Activated naive CD4-positive, alpha-beta T cell (primary cell): ENCODE measurements at places on chromosomes 11 and 22.

DNA sequence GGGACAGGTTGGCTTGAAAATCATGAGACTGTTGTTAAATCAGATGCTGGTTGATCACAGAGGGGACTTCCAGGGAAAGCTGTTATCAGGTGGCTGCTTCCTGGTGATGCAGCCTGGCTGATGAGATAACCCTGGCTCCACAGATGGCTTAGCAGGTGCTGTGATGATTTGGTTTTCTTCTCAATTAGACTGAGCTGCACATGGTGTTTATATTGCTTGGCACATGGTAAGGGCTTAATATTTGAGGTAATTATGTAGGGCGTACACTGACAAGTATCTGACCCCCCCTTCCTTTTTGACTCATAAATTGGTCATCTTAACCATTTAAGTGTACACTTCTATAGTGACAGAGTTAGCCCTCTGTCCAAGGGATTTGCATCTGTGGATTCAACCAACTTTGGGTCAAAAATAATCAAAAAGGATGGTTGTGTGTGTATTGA, 7.0 kb downstream of the RPS3 start:
- no peak for DNase-seq

DNA sequence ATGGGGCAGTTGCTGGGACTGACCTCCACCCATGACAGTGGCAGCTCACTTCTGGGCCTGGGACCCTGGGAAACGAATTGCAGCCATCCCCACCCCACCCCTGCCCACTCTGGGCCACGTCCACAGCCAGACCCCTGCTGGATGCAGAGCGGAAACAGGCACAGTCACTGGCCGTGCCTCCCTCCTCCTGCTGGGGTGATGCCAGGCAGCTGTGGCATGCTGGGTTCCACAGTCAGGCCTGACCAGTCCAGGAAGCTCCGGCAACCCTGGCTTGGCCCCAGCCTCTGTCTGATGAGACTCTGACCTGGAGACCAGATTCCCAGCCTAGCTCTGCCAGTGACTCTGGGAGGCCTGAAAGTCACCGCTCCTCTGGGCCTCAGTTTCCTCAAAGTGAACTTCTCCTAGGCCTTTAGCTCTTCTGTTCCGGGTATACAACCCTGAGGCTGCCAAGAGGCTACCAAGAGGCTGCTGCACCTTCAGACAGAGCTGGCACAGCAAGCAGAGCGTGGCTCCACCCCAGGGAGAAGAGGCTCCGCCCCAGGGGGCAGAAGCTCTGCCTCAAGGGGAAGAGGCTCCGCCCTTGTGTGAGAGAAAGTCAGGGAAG, 8.9 kb downstream of the SULT4A1 start:
- DNase-seq, result no peak

GRCh38 chr22:49152939-49153770, 674.5 kb downstream of the BRD1 start:
- DNase-seq, result no peak

DNA sequence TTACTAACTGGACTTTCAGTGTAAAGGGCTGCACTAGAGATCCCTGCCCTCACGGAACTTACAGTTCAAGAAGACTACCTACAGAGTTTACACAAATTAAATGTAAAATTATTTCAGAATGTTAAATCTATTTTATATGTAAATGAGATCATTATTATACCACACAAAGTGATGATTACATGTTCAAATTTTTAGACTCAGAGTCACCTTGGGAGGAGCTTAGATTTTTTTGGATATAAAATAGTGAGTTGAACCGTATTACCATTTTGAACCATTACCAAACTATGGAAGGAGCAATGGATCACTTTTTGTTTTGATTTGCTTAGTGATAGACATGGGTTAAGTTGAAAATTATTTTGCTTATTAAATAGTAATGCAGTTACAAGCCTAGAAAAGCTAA, 1.6 kb downstream of the IPO7 start:
- no peak for DNase-seq

- DNase-seq, result no peak
Measured at GRCh38 chr22:44355716-44356070, 42.9 kb upstream of the SHISAL1 start.

DNA sequence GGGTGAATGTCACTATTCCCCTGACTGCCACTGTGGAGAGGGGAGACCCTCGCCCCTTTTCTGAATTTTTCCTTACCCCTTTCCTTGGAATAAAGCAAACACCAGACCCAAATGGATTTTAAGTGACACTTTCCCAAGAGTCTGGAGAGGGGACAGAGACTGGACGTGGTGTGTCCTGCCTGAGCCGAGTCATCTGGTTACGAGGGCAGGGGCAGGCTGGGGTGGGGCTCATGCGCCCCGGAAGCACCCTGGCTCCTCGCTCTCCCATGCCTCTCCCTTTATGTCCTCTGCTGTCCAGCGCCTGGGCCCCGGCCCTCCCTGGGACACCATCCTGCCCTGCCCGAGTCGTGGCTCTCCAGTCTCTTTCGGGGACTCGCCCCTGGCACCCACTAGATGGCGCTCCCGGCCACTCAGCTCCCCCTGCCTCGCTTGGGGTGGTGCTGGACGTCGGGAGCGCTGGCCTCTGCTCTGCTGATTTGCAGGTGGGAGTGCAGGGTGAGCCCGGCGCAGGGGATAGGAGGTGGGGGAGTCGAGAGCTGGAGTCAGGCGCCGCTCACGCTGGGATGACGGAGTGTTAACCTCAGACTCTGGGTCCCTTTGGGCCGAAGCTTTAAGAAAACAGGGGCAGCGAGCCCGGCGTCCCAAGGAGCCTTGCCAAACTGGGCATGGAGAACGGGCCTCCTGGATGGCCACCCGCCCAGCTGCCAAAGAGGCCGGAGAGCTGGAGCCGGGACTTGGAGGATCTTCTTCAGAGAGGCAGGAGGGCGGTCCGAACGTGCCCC, 89.8 kb downstream of the RPS6KA4 start:
- DNase-seq, result peak; percentile 51

- DNase-seq, result no peak
Measured at GRCh38 chr11:27718863-27719545, 18.7 kb upstream of the BDNF start.

DNA sequence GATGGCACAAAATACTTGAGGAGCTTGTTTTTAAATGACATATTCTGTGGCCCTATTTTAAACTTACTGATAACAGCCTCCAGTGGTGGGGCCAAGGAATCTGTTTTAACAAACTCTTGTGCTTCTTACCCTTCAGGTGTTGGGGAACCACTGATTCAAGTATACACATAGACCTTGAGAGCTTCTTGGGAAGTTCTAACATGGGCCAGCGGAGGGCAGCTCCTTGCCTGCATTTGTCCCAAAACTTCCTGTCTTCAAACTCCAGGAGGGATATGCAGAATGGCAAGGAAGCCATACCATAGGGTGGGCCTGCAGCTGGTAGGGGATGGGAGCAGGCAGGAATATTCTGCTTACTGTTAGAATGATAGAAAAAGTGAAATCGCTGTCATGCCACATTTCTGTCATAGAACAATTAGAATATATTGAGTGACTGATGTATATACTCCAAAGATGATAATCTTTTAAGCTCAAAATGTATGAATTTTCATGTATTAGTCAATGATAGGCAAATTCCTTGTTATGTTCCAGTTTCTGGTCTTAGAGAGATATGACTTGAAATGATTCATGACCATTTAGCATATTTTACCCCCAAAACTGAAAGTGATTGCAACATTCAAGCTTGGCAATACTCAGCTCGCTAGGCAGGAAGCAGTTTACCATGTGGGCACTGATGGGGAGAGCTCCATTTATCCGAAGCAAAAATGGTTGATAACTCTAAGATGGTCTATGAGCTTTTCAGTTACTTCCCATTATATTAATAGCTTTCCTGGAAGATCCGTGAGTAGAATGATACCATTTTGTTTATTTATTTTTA, 9.2 kb downstream of the EXT2 start:
- no peak for DNase-seq

DNA sequence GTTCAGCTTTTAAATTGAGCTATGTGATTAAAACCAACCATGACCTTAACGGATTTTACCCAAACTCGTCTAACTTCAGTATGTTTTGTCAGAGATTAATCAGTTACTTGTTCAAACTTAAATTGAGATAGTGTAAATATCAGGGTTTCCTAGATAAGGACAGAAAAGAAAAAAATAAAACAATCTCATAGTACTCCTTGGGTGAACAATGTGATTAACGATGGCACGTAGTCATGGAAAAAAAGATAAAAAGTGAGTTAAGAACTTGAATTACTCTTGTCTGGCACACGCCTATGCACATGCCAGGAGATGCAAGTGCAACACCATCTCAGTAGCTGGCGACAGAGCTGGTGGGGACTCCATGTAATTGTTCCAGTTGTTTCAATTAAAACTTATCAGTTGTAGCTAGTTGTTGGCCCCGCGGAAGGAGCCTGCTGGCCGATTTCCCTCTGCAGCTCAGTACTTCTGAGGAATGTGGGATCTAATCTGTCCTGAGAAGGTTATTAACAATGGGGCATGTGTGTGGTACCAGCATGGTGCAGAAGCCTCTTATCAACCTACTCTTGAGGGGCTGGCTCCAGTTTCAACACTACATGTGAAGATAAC, 3.0 kb downstream of the RASSF10 start:
- DNase-seq, result no peak

DNA sequence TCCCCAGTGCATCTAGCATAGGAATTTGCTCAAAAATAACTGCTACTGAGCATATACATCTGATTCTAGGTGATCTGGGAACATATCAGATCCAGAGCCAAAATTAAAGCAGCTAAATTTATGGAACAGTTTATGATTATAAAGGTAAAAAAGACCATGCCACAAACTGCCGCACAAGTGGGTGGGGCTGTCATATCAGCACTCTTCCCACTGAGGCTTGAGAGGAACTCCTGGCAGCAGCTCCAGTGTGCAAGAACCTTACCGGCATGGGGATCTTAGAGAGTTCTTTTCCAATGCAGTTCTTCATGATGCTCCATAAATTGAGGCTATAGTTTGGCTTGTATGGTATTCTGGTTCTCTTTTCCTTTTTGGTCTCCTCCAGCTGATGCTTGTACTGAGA, 15.3 kb downstream of the OSBP start:
- no peak for DNase-seq

- no peak for DNase-seq
Measured at GRCh38 chr11:10632483-10632882, 61.1 kb downstream of the IRAG1 start.

DNA sequence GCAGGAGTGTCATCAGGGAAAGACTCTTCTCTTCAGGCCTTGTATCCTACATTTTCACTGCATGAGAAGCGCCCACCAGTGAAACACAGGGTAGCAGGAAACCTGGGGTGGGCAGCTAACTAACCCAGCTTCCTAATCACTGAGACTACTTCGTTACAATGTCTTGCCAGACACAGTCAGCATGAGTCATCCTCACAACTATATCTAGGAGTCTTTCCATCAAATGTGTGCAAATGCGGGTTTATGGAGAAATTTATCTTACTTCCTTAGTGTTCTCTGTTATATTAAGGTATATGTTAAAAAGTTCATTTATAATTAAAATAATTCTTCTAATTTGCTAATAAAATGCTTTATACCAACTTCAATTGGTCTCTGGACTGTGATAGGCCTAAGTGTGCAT, 79.9 kb upstream of the RAB1B start:
- no peak for DNase-seq

DNA sequence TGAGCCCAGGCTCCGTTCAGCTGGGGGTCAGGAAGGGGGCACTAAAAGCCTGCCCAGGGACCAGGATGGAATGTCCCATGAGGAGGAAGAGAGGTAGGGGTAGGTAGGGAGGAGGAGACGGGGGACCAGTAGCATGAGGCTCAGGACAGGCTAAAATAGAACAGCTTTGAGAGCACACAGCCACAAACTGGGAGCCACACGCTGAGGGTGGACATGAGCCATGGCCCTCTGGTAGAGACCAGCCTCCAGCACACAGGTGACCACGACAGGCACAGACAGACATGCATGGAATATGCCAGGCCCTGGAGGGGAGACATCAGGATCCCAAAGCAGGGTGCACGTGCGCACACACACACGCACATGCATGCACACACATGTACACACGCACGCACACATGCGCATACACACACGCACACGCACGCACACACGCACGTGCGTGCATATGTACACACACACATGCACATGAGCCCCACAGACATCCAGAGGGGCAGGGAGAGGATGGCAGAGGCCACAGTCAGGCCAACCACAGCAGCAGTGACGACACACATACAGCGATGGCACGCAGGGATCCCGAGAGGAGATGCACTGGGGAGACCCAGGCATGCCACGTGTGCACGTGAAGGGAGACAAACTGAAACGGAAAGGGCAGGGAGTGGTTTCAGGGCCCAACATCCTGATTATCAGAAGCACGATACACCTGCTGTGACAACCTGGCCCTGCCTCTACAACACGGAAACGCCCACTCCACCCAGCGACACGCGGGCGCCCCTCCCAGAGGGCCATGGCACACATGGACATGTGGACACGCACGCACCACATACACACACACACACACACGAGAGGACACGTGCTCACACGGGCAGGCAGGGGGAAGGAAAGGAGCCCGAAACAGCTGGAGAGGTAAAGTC, 25.7 kb downstream of the LRRC10B start:
- no peak for DNase-seq

DNA sequence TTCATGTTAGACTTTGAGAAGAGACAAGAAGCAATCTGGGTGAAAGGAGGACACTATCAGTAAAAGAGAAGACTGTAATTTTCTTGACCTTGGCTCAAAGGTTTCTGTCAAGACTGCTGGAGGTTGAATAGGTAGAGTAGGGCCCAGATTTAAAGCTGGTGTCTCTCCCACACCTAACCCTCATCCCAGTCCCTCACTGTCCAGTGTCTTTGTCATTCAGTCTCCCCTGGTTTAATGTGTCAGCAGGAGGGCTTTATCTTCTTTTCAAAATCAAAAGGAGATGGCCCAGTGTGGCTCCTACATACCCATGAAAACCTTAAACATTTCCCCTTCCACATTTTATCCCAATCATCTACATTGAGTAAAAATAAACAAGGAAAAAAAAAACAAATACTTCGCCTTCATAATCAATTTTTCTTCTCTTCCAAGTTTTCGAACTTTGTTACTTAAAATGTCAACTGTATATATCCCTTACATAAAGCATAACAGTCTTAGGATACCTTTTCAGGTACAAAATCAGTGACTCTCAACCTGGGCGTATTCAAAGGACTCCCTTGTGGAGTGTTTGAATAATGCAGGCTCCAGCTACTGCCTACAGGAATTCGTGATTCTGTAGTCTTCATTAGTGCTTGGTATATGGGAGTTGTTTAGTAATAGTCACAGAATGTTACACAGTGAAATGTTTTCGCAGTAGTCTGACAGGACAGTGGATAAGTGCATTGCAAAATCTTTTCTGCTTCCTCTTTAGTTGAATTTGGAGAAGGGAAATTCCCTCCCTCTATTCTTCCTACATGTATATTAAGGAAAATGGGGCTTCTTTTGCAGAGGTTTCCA, 87.2 kb downstream of the FAT3 start:
- no peak for DNase-seq

- no peak for DNase-seq
Measured at GRCh38 chr11:94740083-94741021, 27.8 kb upstream of the AMOTL1 start.

GRCh38 chr11:10716543-10717259, 23.1 kb upstream of the IRAG1 start:
- no peak for DNase-seq

GRCh38 chr11:61594907-61595257, 14.0 kb upstream of the SYT7 start:
- no peak for DNase-seq
